ENCODE measurements at places on chromosomes 4 and X.

- no peak for DNase-seq
Observed at GRCh38 chrX:155211208-155211607, 5.1 kb upstream of the VBP1 start.

DNA sequence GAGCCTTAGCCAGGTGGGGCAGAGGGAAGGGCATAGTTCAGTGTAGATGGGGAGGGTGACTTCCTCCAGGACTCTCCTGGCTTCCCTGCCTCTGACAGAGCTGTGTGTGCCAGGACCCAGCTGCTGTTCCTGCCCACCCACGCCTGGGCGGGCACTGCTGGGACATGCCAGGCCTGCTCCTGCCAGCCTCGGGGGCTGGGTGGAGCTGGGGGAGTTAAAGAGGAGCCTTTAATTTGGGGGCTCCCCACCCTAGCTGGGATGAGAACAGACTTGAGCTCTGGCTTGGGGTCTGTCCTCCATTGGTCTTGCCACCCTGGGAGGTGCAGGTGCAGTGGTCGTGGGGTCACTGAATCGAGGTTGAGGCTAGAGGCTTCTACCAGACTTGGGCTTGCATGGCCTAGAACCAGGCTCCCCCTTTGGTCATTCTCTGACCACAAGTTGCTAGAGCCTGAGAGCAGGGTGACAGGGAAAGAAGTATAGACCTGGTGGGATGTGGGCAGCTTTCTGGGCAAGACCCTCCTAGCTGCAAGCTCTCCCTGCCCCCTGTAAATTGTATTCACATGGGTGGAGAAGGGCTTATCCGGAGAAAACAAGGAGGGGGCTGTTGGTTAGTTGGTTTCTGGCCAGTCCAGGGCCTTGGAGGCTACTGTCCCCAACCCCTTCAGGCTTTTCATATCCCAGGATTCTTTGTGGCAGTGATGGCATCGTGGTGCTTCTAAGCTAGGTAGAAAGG, 5.7 kb downstream of the EFNB1 start:
- no peak for DNase-seq

- no peak for DNase-seq
Observed at GRCh38 chr4:17163156-17163771, 264.8 kb upstream of the LDB2 start.

GRCh38 chr4:1045595-1046201, 34.3 kb downstream of the FGFRL1 start:
- no peak for DNase-seq

DNA sequence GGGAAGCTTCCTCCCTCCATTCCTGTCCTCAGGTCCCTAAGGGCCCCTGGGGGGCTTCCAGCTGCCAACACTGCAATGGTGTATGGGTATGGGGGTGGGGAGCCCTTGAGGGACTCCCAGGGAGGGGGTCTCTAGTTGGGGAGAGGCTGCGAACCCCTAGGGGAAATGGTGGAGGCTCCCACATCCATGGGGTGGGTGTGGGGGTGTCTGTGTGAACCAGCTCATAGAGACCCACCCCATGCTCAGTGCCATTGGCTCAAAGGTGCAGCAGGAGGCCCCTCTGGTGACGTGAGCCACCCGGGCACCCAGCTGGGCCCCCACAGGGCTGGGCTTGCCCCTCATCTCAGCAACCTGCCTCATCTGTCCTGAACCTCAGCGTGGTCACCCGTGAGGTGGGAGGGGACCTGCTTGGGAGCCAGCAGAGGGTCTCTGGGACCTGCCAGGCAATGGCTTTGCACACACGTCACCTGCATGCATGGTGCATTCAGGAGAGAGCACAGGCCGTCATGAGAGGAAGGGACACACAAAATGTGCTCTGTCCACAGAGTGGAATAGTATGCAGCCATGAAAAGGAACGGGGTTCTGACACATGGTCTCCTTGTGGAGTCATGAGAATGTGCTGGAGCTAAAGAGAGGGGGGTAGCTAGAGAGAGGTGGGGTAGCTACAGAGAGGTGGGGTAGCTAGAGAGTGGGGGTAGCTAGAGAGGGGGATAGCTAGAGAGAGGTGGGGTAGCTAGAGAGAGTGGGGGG, 22.7 kb upstream of the PLCXD1 start:
- no peak for DNase-seq

DNA sequence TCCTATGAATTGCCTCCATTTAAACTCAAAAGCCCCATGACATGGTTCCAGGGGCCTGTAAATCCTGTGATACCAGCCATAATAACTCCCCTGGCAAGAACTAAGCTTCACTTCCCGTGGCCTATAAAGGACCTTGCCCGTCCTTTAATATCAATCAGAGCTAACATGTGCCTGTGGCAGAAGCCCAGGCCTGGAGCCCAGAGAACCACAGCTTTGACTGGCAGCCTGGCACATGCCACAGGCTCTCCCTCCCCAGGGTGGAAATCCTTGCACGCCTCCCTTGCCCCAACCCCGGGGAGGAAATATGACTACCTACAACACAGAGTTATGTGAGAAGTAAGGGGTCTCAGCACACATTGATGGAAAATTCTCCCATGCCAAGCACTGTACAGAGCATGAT, 287.4 kb downstream of the RAB28 start:
- DNase-seq, result no peak

GRCh38 chrX:739611-740010, 109.0 kb downstream of the SHOX start:
- DNase-seq, result no peak

GRCh38 chr4:87498446-87498900, 30.7 kb downstream of the SPARCL1 start:
- no peak for DNase-seq

DNA sequence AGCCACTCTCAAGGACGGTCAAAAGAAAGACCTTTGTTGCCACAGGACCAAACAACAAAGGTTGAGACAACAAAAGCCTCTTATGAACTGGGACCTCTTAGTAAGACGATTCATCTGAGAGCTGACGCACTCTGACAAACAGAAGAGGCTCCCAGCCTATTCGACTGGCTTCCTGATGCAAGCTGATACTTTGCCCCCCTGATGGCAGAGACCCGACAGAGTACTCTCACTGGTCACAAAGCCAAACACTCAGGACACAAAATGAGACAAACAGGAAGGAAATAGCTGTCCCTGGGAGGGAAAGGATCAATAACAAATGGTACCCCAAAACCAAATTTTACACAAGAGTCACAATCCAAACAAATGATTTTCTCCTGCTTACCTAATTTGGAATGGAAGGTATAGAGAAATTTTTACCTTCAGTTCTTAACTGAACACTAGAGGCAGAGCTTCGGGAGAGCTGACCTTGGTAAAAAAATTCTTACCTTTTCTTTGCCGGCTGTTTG, 75.2 kb upstream of the PLAC8 start:
- no peak for DNase-seq

- DNase-seq, result peak; percentile 0
Observed at GRCh38 chr4:165464813-165465381, 86.1 kb downstream of the CPE start.

- no peak for DNase-seq
Observed at GRCh38 chr4:180832073-180832472, 1411.1 kb upstream of the TENM3 start.

- no peak for DNase-seq
Observed at GRCh38 chr4:184397516-184398163, 76.7 kb downstream of the IRF2 start.

DNA sequence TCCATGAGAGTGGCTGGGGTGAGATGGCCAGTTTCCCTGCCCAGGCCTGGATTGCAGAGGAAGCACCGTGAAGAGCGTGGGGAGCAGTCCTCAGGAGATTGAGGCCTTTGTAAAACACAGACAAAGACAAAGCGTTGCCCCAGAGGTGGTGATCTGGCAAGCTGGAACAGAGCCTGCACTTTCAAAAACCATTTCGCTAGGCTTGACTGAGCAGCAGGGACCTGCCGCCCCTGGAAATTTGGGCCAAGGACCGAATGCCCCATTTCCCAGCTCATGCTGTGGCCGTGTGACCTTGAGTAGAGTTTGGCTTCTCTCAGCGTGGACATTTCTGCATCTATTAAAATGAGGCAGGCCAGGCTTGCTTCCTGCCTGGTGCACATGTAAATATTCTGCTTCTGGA, 381.4 kb downstream of the BCOR start:
- DNase-seq, result no peak

- no peak for DNase-seq
Observed at GRCh38 chr4:173121076-173121561, 47.5 kb upstream of the GALNT7 start.

- DNase-seq, result no peak
Observed at GRCh38 chr4:139053909-139054308, 38.3 kb downstream of the NOCT start.

DNA sequence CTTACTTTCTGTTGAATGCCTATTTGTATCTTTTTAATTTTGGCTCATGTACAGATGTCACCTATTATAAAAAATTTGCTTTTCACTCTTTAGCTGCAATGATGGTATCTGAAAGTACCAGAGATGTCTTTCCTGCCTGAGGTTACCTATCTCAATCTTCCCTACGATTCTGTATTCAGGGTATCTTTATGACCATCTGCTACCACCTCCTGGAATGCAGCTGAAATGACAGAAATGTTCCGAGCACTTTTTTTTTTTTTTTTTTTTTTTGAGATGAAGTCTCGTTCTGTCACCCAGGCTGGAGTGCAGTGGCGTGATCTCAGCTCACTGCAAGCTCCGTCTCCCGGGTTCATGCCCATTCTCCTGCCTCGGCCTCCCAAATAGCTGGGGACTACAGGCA, 136.4 kb downstream of the REPS2 start:
- no peak for DNase-seq

DNA sequence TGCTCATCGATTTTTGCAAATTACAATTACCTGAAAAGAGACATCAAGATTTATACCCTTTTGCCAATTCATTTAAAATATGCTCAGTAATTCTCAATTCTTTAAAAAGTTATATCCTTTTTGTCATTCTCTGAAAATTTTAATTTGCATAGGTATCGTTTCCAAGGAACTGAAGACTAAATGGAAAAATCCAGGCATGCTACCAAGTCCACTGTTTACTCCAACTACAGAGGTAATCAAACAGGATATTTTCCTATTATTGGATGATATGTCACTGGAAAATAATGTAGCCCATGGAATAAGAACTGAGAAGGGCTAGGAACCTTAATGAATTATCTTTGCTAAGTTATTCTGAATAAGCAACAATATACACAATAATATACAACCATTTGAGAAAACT, 132.7 kb downstream of the THOC2 start:
- DNase-seq, result no peak

DNA sequence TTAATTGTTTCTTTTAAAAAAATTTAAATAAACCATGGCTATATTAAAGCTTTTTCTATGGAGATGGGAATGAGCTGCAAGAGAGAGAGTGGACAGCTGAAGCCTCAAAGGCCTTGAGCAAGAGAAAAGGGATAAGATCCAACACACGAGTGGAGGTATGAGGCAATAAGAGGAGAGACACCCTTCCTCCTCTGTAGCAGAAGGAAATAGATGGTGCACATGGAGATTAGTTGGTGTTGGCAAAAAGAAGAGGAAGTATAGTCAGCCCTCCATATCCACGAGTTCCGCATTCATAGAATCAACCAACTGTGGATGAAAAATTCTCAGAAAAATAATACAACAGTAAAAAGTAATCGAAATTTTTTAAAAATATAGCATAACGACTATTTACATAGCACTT, 3.2 kb downstream of the CXorf38 start:
- DNase-seq, result no peak

DNA sequence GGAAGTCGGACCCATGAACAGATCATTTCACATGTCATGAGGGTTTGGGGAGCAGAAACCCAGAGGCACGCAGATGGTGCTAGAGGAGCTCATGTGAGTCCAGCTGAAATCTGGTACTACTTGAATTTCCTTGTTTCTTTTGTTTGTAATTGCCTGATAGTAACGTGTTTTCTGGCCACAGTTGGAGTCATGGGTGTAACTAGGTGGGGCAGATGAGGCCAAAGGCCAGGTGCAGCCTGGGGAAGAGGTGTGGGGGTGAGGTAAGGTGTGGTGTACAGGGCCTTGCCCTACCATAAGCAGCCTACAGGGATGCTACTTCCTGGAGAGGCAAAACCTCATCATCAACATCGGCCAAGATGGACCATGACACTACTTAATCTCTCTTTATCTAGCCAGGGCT, 271.4 kb downstream of the PTTG2 start:
- DNase-seq, result no peak

- no peak for DNase-seq
Observed at GRCh38 chr4:1992468-1993168, 16.2 kb downstream of the NELFA start.

GRCh38 chr4:47287735-47288134, 175.8 kb downstream of the COMMD8 start:
- no peak for DNase-seq

DNA sequence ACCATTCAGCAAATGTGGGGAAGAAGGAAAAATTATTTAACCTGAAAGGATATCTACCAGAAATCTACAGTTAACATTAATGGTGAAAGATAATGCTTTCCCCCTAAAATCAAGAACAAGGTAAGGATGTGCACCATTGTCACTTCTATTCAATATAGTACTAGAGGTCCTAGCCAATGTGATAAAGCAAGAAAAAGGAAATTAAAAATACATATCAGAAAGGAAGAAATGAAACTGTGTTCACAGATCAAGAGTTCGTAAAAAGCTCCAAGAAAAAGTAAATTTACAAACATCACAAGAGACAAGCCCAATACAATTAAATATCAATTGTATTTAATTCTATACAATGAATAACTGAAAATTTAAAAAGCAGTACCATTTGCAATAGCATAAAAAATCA, 57.6 kb downstream of the CNOT6L start:
- no peak for DNase-seq

Data from activated naive CD4-positive, alpha-beta T cell (primary cell).